ENCODE measurements at places on chromosomes 13 and 19. TPM values are rescaled to one million over a fixed set of nuclear protein-coding genes. Genes with fewer than 3 reads are reported as not detected.

Gene PVR
- 22.4 TPM for total RNA-seq

DNA sequence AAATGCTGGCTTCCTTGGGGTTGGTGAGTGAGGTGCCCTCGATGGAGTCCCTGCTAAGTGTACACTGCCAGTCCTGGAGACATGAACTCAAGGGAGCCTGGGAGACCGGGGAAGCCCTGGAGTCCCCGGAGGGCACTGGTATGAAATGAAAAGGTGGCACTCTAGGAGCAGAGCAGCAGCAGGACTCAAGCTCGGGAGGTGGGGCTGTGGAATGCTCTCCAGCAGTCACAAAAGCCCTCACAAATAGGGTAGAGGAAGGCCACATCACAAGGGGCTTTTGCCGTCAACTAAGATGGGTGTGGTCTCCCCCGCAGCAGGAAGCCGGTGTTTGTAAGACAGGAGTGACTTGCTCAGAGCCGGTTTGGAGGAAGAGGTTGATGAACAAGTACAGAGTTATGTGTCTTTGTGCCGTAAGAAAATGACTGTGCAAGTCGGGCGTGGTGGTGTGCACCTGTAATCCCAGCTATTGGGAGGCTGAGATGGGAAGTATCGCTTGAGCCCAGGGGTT lies 19.3 kb downstream of the CCNE1 start:
- DNase-seq, result peak; percentile 49

Gene TGFB1
- total RNA-seq, result 43.8 TPM

GRCh38 chr19:30780032-30780431 lies 407.8 kb downstream of the ZNF536 start:
- no peak for DNase-seq

DNA sequence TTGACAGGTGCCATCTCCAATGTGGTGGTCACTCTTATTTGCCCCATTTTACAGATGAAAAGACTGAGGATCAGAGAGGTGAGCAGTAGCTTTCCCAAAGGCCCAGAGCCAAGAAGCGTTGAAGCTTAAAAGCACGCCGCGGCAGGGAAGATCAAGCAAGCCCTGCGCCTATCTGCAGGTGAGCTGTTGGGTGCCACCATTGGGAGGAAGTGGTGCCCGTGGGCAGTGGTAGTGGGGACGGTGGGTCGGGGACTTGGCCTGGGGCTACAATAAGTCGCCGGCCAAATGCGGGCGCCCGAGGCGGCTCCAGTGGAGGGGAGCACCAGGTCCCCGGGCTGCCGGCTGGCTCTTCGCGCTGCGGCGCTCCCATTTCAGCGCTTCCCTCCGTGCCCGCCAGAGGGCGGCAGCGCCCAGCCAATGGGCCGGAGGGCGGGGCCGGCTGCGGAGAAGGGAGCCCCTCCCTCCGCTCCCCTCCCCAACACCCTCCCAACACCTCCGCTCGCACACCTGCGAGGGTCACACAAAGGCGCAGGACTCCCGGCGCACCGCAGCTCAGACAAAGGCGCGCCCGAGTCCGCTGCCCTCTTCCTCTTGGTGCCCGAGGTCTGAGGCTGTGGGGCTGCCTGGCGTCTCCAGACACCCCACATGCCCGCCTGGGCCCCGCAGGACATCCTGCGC lies 744 bp upstream of the POU2F2 start:
- DNase-seq, result peak; percentile 91

Gene PNMA8A
- total RNA-seq, result 7.8 TPM

Gene METTL21C
- not detected for total RNA-seq

DNA sequence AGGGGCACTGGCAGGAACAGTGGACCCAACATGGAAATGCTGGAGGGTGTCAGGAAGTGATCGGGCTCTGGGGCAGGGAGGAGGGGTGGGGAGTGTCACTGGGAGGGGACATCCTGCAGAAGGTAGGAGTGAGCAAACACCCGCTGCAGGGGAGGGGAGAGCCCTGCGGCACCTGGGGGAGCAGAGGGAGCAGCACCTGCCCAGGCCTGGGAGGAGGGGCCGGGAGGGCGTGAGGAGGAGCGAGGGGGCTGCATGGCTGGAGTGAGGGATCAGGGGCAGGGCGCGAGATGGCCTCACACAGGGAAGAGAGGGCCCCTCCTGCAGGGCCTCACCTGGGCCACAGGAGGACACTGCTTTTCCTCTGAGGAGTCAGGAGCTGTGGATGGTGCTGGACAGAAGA lies 4.1 kb downstream of the KLK2 start:
- DNase-seq, result no peak

GRCh38 chr13:91017031-91017668 lies 330.3 kb upstream of the MIR17HG start:
- DNase-seq, result no peak

Data from posterior vena cava (tissue), 2 donors.